Osteoblast (primary cell): ENCODE measurements at places on chromosomes 3 and 15. TPM values are rescaled to one million over a fixed set of nuclear protein-coding genes. Genes with fewer than 3 reads are reported as not detected.

LOXL1 gene
- total RNA-seq: 246 and 264 TPM in 2 replicates

GRIP2 gene
- total RNA-seq: under 0.01 and 1.4 TPM in 2 replicates

SAMD7 gene
- not detected in 2 replicates for total RNA-seq

TMEM45A gene
- 35.5 and 41.0 TPM in 2 replicates for total RNA-seq

TM4SF18 gene
- 0.29 TPM in 1 of 2 replicates, not detected in the other for total RNA-seq

RGMA gene
- 2.5 and 3.2 TPM in 2 replicates for total RNA-seq

TNNC1 gene
- 0.29 and 0.36 TPM in 2 replicates for total RNA-seq

SPESP1 gene
- 2.9 TPM in 2 replicates for total RNA-seq

CPNE4 gene
- not detected in 2 replicates for total RNA-seq

GLDN gene
- total RNA-seq: 0.59 and 1.1 TPM in 2 replicates

TNFAIP8L3 gene
- total RNA-seq: 8.3 and 11.2 TPM in 2 replicates

SRGAP3 gene
- 2.5 and 4.7 TPM in 2 replicates for total RNA-seq

PIK3CB gene
- 14.5 and 16.8 TPM in 2 replicates for total RNA-seq

SH2D7 gene
- total RNA-seq: not detected in 2 replicates

RTP1 gene
- total RNA-seq: not detected in 2 replicates

ENTPD3 gene
- total RNA-seq: 0.36 and 0.88 TPM in 2 replicates

CMTM8 gene
- 1.4 and 4.4 TPM in 2 replicates for total RNA-seq

CPLX3 gene
- total RNA-seq: not detected in 2 replicates

GOLGA6D gene
- not detected in 2 replicates for total RNA-seq

SYNM gene
- 4.0 and 4.4 TPM in 2 replicates for total RNA-seq

CPB1 gene
- total RNA-seq: 1.1 and 1.8 TPM in 2 replicates

MUSTN1 gene
- 1.4 TPM in 1 of 2 replicates, not detected in the other for total RNA-seq

SERP1 gene
- 97.5 and 124 TPM in 2 replicates for total RNA-seq

FAM174B gene
- total RNA-seq: 2.1 and 5.1 TPM in 2 replicates

DNAH1 gene
- 8.0 and 8.7 TPM in 2 replicates for total RNA-seq

EIF4G1 gene
- 215 and 245 TPM in 2 replicates for total RNA-seq

STX19 gene
- total RNA-seq: under 0.01 TPM in 1 of 2 replicates, not detected in the other

ALDH1A2 gene
- 0.88 and 1.1 TPM in 2 replicates for total RNA-seq

ECE2 gene
- not detected in 2 replicates for total RNA-seq

AGBL1 gene
- not detected in 2 replicates for total RNA-seq

ANKUB1 gene
- under 0.01 TPM in 1 of 2 replicates, not detected in the other for total RNA-seq

CHRD gene
- 0.29 and 0.36 TPM in 2 replicates for total RNA-seq

IL17RE gene
- 0.29 and 0.72 TPM in 2 replicates for total RNA-seq

CYP1A2 gene
- total RNA-seq: not detected in 2 replicates

FSTL1 gene
- 1,825 and 2,074 TPM in 2 replicates for total RNA-seq

GUCA1C gene
- not detected in 2 replicates for total RNA-seq

GOLGA6L7 gene
- not detected in 2 replicates for total RNA-seq

SNTN gene
- not detected in 2 replicates for total RNA-seq

ZCWPW2 gene
- total RNA-seq: 0.36 and 0.88 TPM in 2 replicates

TTLL13 gene
- total RNA-seq: under 0.01 TPM in 2 replicates

ATP8B4 gene
- total RNA-seq: 0.88 and 1.1 TPM in 2 replicates

TRH gene
- under 0.01 TPM in 2 replicates for total RNA-seq

IDH3A gene
- 29.5 and 30.4 TPM in 2 replicates for total RNA-seq

DIPK2A gene
- total RNA-seq: 18.0 and 38.0 TPM in 2 replicates

ERICH6 gene
- total RNA-seq: under 0.01 and 0.29 TPM in 2 replicates

ANKRD34C gene
- not detected in 2 replicates for total RNA-seq

PXK gene
- 77.4 and 87.8 TPM in 2 replicates for total RNA-seq

KCNMB2 gene
- total RNA-seq: 0.29 and 1.1 TPM in 2 replicates

CKMT1A gene
- not detected in 2 replicates for total RNA-seq

PIGB gene
- 17.0 and 27.1 TPM in 2 replicates for total RNA-seq

GCSAM gene
- under 0.01 and 0.36 TPM in 2 replicates for total RNA-seq

FAH gene
- total RNA-seq: 17.7 and 21.2 TPM in 2 replicates

PLCL2 gene
- total RNA-seq: 5.1 and 6.5 TPM in 2 replicates
